Astrocyte (in vitro differentiated cells and primary cell): ENCODE measurements at places on chromosomes 7 and 10. TPM values are rescaled to one million over a fixed set of nuclear protein-coding genes. Genes with fewer than 3 reads are reported as not detected.

FOXK1 gene
- total RNA-seq = 51.8 and 53.6 TPM in 2 replicates

SHH gene
- 0.16 and 0.79 TPM in 2 replicates for total RNA-seq

PKD2L1 gene
- not detected in 2 replicates for total RNA-seq

HNRNPA2B1 gene
- total RNA-seq = 361 and 415 TPM in 2 replicates

SPAG6 gene
- total RNA-seq = not detected in 2 replicates
